ENCODE measurements at places on chromosomes 16 and 17.

GRCh38 chr17:27349540-27350021 is 55.7 kb downstream of the WSB1 start:
- no peak for DNase-seq

DNA sequence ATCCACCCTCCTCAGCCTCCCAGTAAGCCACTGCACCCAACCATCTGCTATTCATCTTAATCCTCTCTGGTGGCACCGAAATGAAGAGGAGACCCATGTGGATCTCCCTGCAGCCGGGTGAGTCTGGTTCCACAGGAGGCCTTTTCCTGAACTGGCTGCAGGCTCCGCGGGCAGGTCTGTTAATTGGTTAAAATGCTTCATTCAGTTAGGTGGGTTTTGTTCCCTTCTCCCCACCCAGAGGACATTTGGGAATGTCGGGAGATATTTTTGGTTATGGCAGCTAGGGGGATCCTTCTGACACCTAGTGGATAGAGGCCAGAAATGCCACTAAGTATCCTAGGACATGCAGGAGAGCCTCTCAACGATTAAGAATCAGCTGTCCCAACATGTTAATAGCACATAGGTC is 16.7 kb downstream of the C16orf54 start:
- peak; percentile 71 for DNase-seq

GRCh38 chr16:56625943-56626654 is 518 bp downstream of the MT1E start:
- no peak for DNase-seq

GRCh38 chr17:36602924-36603384 is 1.6 kb downstream of the MRM1 start:
- DNase-seq = peak; percentile 54

DNA sequence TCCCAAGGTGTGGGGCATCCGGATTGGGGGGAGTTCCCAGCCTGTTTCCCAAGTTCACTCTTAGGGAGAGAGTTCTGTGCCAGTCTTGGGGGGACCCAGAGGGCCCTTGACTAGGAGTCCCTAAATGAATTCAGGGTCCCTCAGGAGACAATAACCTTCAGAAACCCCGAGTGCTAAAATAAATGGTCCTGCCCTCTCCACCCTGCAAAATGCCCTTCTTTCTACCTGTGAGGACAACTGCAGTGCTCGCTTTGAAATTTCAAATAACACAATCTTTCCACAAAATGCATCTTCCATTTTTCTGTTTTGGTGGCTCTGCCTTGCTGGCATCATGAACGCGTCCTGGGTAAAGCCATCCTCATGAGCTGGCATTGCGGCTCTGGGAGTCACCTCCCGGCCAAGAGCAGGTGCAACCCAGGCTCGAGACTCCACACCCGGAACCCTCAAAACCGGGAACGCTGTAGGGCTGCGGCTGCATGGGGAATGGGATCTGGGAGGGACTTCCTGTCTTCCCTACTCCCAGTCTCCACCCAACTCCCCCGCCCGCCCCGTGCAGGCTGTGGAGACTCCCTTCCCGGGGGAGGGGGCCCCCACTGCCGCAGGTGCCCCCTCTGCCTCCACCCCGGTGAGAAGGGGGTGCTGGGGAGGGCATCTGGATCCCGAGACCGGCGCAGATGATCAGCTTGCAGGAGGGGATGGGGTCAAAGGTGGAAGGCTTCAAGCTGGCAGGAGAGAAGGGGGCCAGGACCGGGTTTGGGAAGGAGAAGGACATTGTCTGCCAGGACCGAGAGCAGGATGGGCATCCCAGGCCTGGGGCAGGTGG is at the start of gene ZNF205:
Gene ZNF205, plus strand, starts transcription at position 529 of the 823 bp plus-strand sequence. CDS start 845 bp downstream, outside the sequence.
- DNase-seq = peak; percentile 90

DNA sequence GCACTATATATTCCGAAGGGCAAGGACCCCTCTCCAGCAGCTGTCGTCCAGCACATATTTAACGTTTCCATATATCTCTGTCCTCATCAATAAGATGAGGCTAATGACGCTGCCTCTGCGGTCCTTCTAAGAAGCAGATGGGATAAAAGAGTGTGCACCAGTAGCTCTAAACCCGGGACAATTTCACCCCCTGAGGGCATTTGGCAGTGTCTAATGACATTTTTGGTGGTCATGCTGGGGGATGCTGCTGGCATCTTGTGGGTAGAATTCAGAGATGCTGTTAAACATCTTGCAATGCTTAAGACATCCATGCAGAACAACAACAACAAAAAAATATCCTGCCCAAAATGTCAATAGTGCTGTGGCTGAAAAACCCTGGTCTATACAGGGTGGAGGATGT is 372.9 kb downstream of the CDH13 start:
- DNase-seq = no peak

DNA sequence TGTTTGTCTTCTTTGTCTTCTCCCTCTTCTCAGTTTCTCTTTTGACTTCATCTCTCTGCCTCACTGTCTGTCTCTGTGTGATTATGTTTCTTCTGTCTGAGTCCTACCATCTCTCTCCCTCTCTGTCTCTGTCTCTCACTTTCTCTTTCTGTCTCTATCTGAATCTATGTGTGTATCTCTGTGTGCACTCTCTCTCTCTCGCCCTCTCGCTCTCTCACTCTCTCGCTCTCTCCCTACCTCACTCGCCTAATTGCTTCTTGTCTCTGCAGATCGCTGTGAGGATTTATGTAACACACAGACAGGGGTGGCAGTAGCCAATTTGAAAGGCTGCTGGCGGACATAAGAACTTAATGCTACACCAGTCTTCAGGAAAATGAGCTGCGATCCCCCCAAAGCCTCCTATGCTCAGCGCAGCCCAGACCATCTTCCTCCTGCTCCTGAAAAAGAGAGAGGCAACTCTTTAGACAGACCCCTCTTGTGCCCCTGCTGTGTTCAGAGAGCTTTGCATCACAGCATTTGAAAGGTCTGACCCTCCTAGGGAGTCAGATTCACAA is 140.9 kb downstream of the CCT6B start:
- DNase-seq = no peak

- no peak for DNase-seq
Measured at GRCh38 chr16:63998-64913, 8.2 kb downstream of the RHBDF1 start.

GRCh38 chr16:27108826-27109665 is 42.3 kb downstream of the C16orf82 start:
- DNase-seq = no peak

DNA sequence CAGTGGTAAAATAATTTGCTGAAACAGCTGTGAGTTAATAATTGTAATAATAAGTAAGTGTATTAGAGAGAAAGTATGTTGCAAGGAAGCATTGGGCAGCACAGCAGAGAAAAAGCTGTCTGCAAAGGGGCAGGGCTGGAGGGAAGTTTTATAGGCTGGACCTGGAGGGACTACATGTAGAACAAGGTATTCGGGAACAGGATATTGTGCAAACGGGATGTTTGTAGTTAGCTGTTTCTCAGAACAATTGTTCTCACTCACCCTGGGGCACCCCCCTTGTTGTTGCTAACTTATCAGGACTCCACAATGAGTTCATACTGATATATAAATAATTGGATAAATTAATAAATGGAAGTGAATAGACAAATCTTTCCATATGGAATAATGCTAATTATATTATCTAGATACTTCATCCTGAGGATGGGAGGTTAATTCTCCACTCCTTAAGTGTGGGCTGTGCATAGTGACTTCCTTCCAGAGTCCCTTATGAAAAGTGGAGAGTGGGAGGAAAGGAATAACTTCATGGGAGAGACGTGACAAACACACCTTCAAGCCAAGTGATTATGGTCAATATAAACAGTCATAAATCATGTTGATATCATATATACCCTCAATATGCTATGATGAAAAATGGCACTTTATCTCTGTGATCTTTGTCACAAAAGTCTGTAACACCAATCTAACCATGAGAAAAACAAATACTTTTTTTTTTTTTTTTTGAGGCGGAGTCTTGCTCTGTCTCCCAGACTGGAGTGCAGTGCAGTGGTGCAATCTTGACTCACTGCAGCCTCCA is 85.4 kb downstream of the PPM1E start:
- no peak for DNase-seq

- no peak for DNase-seq
Measured at GRCh38 chr16:54180421-54181359, 105.9 kb downstream of the IRX3 start.

- peak; percentile 80 for DNase-seq
Measured at GRCh38 chr16:15650019-15650697, at the start of gene NDE1. TSS of gene NDE1 (plus strand) at chr16:15650245. CDS start at chr16:15664779, 14,534 bp downstream.

- DNase-seq = peak; percentile 1
Measured at GRCh38 chr16:77732241-77732946, 10.1 kb downstream of the NUDT7 start.

GRCh38 chr16:66274335-66275110 is 92.0 kb upstream of the CDH5 start:
- peak; percentile 29 for DNase-seq

DNA sequence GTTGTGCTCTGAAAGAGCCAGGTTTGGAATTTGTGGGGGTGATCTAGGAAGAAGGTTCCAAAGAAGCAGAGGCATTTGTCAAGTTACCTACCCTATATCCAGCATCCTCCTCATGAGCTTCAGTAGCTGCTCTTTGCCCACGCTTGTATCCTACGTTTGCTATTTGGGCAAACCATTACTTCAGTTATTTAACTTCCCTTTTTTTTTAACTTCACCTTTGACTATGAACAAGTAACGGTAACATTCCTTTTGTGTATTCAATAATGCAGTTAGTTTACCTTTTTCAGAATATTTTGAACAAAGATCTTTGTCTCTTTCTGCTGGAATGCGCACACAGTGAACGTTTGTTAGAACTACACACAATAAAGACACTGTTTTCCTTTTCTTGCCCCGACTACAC is 41.5 kb downstream of the CYB5B start:
- no peak for DNase-seq

GRCh38 chr16:54489225-54490111 is 202.9 kb upstream of the IRX3 start:
- no peak for DNase-seq

DNA sequence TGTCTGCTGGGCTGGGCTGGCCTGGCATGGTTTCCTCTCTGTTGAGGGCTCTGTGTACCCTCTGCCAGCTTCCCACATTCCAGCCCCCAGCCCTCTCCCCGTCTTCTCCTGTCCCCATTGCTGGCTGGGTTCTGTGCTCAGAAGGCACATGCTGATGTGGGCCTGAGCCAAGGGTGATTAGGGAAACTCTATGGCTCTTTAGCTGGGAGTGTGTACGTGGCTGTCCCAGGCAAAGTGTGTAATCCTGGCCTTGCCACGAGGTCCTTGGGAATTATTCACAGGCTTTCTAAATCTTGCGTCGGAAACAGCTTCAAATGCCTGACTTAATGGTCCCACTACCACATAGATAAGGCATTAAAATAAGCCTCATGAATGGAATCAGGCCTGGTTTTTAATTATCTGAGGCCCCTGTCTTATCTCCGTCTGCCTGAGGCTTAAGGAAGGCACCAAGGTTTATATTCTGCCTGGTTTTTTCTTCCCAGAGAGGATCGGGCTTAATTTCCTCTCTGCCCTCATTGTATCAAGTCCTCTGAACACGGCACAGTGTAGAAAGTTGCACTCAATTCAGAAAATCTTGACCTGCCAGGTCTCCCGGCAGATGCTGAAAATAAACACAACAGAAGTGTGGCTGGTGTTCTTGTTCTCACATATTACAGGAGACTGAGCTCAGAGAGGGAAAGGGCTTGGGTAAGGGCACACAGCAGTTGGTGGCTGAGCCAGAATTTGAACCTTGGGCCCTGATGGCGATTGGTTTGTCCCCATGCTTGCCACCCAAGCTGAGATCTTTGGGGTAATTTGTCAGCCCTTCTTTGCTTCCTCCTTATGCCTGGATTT is 52.9 kb upstream of the LGALS9 start:
- no peak for DNase-seq

DNA sequence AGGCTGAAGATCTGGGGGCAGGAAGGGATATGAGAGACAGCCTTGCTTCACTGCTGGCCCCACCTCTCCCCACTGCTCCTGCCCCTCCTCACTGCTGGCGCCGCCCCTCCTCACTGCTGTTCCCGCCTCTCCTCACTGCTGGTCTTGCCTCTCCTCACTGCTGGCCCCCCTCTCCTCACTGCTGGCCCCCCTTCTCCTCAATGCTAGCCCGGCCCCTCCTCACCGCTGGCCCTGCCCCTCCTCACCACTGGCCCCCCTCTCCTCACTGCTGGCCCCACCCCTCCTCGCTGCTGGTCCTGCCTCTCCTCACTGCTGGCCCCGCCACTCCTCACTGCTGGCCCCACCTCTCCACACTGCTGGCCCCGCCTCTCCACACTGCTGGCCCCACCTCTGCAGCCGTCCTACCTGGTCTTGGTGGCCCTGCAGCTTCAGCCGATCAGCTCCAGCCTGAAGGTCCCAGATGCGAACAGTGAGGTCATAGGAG is 9.5 kb upstream of the PAM16 start:
- DNase-seq = no peak

- no peak for DNase-seq
Measured at GRCh38 chr17:9268546-9268945, 247.2 kb downstream of the NTN1 start.

DNA sequence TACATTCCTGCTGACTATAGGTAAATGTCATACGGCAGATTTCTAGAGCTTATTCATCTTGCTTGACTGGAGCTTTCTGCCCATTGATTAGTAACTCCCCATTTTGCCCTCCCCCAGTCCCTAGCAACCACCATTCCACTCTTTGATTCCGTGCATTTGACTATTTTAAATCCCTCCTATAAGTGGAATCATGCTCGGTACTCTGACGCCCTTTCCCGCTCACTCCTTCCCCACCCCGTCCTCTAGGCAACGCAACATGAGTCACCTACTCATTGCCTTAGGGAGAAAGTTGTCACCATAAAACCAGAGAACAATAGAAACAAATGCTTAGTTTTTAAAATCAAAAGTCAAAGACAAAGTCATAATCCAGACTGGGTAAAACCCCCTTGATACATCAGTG is 45.5 kb upstream of the RBBP6 start:
- DNase-seq = no peak

DNA sequence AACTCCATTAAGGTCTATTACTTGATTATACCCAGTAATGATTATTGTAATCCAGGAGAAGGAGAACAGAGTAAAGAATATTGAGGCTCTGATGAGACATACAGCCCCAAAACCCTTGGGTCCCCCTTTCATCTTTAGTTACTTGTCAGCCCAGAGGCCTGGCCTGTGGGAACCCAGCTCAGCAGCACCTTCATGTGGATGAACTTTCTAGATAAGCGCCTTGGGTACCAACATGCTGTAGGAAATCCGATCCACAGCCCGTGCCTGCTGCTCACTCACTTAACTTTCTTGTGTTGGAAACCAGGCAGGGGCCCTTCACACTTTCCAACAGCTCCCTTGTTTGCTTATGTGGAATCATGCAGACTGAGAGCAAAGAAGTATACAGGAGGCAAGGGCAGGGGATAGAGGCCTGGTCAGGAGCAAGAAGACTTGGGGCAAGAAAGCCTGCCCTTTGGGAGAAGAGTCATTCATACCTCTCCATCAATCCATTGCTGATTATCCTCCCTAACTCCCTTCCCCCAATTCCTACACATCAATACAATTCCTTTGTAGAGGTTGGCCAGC is 64.0 kb upstream of the SOX9 start:
- no peak for DNase-seq

DNA sequence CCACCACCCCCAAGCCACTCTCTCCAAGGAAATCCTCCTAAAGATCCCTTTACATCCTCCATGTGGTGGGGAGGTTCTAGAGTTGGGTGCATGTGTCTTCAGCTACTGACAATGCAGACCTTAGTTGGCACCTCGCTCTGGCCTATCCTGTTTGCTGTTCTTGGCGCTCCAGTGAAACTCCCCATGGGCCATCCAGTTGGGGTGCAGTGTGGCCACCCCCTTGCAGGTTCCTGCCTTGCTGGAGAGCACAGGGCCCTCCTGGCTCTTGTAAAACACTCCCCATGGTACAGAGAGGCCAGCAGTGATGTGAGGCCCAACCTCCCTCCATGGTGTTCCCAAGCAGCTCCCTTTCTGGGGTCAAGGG is 22.7 kb upstream of the STH start:
- DNase-seq = no peak
